ENCODE measurements at places on chromosomes 7 and 10.

DNA sequence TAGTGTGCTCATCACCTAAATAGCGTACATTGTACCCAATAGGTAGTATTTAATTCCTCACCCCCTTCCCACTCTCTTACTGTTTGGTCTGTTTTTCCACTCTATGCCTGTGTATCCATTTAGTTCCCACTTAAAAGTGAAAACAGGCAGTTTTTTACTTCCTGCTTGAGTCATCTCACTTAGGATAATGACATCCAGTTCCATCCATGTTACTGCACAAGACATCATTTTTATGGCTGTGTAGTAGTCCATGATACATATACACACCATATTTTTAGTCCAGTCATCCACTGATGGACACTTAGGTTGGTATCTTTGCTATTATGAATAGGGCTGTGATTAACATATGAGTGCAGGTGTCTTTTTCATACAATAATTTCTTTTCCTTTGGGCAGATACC lies 10.1 kb downstream of the STK17A start:
- no peak for DNase-seq

- DNase-seq = peak; percentile 40
These were observed 41.4 kb upstream of the ZMIZ1 start for GRCh38 chr10:79027147-79028055.

GRCh38 chr7:22205631-22206030 lies 151.3 kb downstream of the RAPGEF5 start:
- no peak for DNase-seq

- DNase-seq = no peak
These were observed 56.0 kb downstream of the CCDC7 start for GRCh38 chr10:32501906-32502305.

DNA sequence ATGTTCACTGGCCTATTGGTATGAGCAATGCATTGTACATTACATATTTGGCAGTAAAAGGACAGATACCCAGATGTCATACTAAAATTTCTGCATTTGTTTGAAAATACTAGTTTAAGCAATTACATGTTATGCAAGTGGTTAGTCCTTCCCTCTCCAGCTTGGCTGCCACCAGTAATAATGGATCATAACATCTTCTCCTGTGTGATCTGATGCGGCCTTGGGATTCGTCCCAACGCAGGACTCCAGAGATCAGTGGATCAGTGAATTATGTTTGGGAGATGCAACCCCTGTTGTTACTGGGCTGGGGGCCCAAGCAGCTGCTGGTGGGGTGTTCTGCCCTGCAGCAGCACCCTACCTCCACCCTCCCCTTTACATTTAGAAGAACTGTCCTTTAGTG lies 11.2 kb upstream of the PDK4 start:
- no peak for DNase-seq

GRCh38 chr7:129530795-129531391 lies 28.6 kb downstream of the SMKR1 start:
- no peak for DNase-seq

- DNase-seq = no peak
These were observed 28.1 kb downstream of the SLIT1 start for GRCh38 chr10:97157578-97158095.

DNA sequence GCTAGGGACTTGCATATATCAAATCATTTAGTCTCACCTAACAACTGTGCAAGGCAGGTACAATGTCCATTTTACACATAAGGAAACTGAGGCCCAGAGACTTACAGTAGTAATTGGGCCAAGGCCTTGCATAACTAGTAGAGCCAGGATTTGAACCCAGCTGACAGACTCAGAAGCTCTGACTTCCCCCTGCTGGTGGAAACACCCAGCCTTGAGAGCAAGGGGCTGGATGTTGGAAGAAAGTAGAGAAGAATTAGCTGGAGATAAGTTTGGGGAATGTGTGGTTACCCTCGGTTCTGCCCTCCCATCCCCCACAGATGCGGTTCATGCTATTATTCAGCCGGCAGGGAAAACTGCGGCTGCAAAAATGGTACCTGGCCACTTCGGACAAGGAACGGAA lies 2.0 kb downstream of the AP1S1 start:
- DNase-seq = no peak

GRCh38 chr10:79012567-79012966 lies 56.2 kb upstream of the ZMIZ1 start:
- DNase-seq = no peak

- no peak for DNase-seq
These were observed 6.9 kb downstream of the CELF2 start for GRCh38 chr10:11024596-11024995.

DNA sequence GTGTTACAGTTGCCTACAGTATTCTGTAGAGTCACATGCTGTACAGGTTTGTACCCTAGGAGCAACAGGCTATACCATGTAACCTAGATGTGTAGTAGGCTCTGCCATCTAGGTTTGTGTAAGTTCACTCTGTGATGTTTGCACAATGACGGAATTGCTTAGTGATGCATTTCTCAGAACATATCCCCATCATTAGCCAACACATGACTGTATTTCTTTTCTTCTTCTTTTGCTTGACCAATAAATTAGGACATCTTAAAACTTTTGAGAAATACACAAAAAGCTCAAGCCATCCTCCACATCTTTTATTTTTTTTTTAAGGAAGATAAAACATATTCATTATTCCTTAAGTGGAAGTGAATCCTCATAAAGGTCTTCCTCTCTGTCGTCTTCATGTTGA lies 5.4 kb upstream of the PFKFB3 start:
- DNase-seq = no peak

GRCh38 chr7:116663744-116664143 lies 8.3 kb upstream of the MET start:
- DNase-seq = no peak

- DNase-seq = no peak
These were observed 764.0 kb upstream of the IGFBP3 start for GRCh38 chr7:46685051-46685450.

GRCh38 chr10:28721318-28721951 lies 44.1 kb downstream of the BAMBI start:
- no peak for DNase-seq

DNA sequence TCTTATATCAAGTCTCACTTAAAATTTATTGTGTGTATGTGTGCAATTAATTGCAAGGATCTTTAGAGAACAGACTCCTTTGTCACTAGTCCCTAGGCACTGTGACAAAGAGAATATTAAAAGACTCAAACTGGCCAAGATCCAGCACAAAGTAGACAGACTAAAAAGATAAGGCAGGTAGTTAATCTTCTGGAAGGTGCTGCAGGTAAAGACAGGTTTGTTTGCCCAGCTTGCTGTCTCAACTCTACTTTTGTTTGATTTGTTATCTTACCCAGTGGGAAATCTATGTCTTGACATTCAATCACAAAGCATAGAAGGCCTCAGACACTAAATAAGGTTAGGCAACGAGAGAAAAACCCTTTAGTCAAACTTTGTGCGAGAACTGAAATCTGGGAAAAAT lies 807.9 kb upstream of the LRRN3 start:
- no peak for DNase-seq

DNA sequence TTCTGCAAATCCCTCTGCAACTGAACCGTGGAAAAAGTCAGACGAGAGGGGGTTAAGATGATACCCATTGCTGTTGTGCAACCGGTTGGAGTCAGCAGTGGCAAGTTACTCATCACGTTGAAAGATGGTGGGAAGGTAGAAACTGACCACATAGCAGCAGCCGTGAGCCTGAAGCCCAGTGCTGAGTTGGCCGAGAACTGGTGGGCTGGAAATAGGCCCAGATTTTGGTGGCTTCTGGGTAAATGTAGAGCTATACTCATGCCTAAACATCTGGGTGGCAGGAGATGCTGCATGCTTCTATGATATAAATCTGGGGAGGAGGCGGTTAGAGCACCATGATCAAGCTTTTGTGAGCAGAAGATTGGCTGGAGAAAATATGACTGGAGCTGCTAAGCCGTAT lies 78.6 kb downstream of the ARL5B start:
- no peak for DNase-seq

DNA sequence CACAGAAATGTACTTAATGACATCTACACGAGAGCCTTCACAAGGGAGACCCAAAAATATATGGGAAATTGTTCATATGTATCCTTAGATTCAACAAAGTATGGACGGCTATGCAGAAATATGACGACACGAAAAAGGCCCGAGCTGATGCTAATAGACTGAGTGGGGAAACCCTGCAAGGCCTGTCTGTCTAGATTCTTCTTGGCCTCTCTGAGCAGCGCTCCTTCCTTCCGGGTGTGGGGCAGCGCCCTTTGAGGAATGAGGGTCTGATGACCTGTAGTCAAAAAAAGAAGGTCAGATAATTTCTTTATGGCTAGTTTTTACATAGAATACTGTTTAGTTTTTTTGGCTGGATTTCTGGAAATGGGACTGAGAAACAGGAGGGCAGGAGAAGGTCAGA lies 192.8 kb upstream of the AKR1E2 start:
- DNase-seq = no peak

DNA sequence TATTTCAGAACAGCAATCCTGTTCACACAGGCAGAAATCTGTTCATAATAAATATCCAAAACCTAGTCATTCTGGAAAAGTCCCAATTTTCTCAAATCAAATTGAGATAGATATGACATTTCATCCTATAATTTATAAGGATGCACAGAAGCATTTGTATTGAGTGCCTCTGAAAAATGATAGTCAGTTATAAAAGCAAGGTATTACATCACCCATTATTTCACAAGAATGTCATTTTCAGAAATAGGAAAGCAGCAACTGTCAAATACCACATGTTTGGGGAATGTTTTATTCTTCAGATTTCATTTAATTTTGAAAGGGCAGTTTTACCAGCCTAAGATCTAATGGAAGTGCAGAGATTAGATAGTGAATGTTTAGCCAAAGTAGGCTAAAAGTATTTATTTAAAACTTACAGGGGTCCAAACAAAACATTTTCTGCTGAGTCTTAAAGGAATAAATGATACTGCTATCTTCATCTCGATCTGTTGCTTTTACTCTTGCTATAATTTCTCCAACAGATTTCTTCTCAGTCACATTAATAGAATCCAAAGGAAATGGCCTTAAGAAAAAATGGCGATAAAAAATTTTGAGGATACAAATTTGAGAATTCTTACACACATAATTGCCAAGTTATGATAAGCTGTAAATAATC lies 185.8 kb downstream of the HGF start:
- no peak for DNase-seq

- no peak for DNase-seq
These were observed 10.9 kb downstream of the FAM3C start for GRCh38 chr7:121385056-121385799.

DNA sequence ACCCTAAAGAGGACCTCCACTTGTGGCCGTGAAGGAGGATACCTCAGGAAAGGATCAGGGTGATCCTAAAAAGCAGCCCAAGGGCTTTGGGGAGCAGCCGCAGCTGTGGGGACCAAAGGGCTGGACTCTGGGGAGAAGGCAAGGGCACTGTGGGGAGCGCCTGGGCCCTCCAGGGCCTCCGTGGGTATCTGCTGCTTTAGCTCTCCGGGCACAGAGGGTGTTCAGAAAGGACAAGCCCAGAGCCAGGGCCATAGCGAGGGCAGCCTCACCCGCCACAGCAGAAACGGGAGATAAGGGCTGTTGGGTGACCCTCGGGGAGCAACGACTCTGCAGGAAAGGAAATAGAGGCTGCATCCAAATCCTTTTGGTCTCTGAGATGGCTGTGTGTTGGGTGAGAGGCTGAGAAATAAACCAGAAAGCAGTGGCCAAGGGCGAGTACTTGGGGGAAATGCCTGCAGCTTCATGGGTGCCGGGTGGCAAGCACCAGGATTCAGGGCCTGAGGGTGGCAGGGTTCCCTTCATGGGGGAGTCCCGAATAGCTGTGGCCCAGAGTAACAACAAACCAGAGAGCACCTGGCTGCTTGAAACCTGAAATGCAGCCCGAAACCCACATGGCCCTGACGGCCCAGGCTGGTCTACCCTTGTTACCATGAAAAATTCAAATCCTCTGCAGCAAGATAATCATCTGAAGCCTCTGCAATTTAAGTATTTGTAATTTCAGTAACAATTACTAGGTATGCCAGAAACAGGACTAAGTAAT lies 95.2 kb downstream of the VIPR2 start:
- peak; percentile 5 for DNase-seq

GRCh38 chr10:100647928-100648327 lies 97.5 kb upstream of the PAX2 start:
- DNase-seq = no peak

DNA sequence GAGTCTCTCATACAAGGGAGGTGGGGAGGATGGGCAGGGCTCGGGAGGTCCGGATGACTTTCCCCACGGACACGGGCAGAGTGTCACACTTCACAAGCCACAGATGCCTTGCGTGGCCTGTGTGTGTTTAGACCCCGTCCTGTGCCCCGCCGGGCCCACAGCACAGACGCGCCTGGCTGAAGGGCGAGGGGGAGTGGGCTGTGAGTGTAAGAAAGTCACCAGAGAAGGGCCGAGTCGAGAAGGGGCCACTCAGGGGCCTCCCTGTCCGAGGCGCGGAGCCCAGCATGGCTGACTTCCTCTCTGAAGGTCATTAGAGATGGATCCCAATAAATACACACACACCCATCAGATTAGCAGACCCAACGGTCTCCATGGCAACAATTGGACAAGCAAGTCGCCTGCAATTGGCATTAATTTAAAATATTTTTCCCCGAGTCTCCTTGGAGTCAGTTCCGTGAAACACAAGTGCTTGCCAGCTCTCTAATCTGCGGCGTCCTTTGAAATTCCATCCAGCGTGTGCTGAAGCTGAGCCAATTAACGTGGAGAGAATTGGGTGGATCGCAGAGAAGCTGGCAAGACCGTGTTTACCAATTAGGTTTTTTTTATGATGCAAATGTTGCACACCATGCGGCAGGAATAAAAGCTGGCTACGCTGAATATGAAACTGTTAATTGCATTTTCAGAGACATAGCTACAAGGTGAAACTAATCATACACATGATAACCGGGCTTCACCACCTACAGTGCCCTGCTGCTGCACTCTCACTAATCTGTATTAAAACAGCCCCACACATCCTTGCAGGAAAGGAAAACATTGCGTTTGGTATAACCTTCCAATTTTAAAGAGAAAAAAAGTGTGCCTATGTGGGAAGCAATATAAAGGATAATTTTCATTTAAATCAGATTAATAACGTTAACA lies 571.2 kb downstream of the PTPRN2 start:
- DNase-seq = no peak

DNA sequence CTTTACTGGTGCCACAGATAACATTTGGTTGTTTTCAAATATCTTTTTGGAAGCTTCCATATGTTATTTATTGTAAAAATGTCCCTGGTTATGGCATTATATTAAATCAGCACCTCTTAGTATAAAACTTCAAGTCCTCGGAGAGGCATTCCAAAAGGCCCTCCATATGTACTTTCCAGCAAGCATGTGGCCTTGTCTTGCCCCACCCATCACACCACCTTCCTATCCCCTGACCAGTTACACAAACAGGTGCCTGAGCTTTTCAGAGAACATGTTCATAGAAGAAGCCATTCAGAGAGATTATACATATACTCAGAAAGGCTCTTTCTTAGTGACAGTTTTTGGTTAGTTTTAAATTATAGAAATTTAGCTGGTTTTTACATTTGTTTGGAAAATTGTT lies 92.4 kb upstream of the PRKG1 start:
- DNase-seq = no peak

All from CD8-positive, alpha-beta T cell (primary cell).